ENCODE measurements at places on chromosomes 11 and 22.

DNA sequence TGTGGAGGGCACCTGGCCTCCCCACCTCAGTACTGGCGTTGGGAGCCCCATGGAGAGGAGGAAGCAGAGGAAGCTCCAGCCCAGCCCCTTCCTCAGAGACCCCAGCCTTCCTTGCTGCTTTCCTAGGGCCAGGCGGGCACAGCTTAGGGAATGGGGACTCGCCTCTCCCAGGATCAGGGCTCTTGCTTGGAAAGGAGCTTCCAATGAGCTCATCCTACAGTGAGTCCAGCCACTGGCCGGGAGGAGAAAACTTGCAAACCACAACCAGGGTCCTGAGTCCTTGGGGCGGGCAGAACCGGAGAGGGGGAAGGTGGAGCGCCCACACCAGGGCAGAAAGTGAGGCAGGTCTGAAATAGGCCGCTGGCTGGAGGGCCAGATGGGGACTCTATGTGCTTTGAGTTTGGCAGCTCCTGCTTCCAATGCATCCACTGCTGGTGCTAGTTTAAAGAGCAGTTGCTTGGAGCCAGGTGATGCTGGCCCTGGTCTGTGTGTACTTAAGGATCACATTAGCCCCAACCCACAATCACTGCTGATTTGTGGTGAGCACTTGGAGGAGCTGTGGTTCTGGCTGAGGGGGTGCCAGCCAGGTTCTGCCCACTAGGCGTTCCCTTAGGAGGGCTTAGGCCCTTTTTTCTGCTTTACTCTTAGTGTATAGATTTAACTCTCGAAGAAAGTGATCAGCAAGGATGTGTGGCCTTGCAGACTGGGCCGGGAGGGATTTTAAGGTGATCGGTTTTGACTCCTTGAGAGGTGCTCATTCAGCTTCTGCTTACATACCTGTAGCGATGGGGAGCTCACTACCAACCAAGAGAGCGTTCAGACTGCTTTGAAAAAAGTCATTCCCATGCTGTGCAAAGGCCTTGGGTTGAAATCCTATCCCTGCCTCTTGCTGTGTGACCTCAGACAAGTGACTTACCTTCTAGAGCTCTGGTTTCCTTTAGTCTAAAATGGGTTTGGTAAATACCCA is 81.9 kb downstream of the TP53I11 start:
- no peak for DNase-seq

- DNase-seq = no peak
Observed at GRCh38 chr11:14784230-14784629, 107.8 kb downstream of the CYP2R1 start.

GRCh38 chr11:61347916-61348461 is 13.7 kb downstream of the CYB561A3 start:
- DNase-seq = no peak

DNA sequence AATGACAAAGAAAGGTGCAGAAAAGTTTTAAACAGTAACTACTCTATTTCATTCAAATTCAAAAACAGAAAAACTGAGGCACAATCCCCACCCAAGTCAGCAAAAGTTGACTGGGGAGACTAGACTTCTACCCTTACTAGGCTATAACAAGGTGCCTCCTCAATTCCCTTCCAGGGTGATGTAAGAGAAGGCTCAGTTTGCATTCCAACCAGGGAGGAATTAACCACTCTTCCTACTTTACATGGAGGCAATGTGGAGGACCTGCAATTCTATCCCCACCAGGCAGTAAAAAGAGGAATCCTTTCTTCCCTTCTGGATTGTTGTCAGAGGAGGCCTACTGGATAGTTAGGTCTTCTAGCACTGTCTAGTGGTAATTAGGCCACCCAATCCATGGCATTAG is 26.1 kb downstream of the TYR start:
- no peak for DNase-seq

DNA sequence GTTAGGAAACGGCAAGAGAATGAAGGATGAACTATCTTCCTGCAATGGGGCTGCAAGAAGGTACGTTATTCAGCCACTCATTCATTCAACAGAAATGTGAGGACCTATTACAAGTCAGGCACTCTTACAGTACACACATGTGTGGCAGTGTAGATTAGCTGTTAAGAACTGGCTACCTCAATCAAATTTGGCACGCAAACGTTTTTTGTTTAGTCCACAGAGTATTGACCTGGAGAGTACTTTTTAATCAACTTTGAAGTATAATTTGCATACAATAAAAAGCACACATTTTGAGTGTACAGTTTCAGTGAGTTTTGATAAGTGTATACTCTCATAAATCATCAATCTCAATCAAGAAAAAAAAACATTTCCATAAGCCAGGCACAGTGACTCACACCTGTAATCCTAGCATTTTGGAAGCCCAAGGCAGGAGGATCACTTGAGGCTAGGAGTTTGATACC is 24.2 kb downstream of the MRTFA start:
- no peak for DNase-seq

DNA sequence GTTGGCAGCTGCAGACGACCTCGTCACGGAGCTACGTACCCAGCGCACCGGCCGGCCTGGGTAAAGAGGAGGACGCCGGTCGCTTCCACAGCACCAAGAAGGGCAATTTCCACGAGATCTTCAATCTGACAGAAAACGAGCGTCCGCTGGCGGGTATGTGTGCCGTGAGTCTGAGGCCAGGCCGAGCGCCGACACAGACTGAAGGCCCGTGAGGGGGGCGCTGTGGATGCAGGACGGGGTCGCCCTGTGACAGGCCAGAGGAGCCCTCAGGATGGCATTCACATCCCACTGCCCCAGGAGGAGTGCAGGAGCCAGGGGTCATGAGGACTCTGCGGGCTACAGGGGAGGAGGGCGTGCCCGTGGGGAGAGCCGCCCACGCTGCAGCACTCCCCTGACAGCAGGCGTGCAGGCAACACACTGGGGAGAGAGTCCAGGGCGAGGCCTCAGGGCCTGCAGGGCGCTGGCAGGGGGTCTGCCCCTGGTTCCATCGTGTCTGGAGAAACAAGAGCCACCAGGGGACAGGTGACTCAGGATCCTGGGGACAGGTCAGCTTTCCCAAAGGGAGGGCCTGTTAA is 53.6 kb downstream of the GRAMD4 start:
- DNase-seq = no peak

DNA sequence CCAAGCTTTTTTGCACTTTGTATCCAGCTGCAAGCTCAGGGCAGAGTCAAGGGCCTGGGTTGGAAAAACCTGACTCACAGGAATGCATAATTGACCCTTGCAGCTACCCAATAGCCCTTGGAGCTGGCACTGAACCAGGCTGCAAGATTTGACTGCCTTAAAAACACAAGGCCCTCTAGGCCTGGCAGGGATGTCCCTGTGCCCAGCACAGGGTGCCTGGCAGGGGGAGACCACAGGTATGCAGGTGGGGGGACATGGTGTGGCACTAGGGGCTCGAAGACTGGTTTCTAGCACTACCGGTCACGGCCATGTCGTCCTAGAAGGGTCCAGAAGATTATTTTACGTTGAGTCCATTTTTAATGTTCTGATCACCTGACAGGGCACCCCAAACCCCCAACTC is 30.2 kb downstream of the SBF1 start:
- DNase-seq = no peak

- DNase-seq = no peak
Observed at GRCh38 chr11:86947541-86947940, 7.7 kb downstream of the FZD4 start.

- no peak for DNase-seq
Observed at GRCh38 chr11:115505175-115505574, 960 bp upstream of the CADM1 start.

- no peak for DNase-seq
Observed at GRCh38 chr11:66006134-66006890, 4.0 kb downstream of the BANF1 start.

DNA sequence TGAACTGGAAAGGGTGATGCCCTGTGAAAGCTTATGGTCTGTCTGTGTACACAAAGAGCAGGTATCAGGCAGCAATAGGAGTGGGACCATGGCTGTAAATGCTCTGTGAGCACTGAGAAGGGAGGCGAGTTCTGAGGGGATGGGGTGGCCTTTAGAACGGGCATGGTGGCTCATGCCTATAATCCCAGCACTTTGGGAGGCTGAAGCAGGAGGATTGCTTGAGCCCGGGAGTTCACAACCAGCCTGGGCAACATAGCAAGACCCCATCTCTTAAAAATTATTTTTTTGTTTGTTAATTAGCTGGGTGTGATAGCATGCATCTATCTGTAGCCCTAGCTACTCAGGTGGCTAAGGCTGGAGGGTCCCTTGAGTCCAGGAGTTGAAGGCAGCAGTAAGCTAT is 3.5 kb downstream of the SPINDOC start:
- no peak for DNase-seq

GRCh38 chr22:44582016-44582415 is 84.0 kb upstream of the RTL6 start:
- no peak for DNase-seq

GRCh38 chr11:91804042-91804441 is 420.6 kb upstream of the FAT3 start:
- no peak for DNase-seq

DNA sequence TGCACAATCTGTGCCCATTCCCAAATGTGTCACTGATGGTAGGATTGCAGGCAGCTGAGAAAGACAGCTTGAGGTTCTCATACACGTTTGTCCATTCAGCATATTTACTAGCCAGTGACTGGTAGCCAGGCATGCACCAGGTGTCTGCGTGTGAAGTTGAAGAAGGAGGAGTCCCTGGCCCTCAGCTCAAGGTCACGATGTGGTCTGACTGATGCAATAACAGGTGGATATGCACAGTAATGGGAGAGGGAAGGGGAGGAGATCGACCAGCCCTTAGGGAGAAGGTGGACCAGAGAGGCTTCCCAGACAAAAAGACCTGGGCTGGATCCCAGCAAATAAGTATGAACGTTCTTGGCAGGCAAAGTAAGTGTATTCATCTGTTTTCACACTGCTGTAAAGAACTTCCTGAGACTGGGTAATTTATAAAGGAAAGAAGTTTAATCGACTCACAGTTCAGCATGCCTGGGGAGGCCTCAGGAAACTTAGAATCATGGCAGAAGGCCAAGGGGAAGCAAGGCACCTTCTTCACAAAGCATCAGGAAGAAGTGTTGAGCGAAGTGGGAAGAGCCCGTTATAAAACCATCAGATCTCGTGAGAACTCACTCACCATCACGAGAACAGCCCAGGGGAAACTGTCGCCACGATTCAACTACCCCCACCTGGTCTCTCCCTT is 96.0 kb downstream of the MN1 start:
- DNase-seq = no peak

- DNase-seq = no peak
Observed at GRCh38 chr11:92850296-92850826, 119.1 kb upstream of the MTNR1B start.

- no peak for DNase-seq
Observed at GRCh38 chr22:16789860-16790493, 35.2 kb downstream of the XKR3 start.

DNA sequence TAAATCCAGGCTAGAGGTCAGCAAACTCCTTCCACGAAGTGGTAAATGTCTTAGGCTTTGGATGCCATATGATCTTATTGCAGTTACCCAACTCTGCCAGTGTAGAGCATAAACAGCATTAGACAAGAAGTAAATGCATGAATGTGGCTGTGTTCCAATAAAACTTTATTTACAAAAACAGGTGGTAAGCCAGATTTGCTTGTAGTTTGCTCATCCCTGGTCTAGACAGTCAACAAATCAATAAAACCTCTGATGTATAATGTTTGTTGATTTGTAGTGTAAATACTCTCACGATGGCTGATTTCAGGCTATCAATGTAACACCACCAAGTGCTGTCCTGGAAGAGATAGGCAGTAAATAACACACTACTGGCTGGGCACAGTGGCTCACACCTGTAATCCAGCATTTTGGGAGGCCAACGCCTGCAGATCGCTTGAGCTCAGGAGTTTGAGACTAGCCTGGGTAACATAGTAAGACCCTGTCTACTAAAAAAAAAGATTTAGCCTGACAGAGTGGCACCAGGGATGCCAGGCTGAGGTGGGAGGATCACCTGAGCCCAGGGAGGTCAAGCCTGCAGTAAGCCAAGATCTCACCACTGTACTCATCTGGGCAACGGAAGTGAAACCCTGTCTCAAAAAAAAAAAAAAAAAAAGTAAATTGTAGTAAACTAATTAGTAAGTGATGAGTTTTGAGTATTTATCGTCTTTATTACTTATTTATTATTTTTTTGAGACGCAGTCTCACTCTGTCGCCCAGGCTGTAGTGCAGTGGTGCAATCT is 6.9 kb upstream of the CATSPER1 start:
- DNase-seq = no peak

DNA sequence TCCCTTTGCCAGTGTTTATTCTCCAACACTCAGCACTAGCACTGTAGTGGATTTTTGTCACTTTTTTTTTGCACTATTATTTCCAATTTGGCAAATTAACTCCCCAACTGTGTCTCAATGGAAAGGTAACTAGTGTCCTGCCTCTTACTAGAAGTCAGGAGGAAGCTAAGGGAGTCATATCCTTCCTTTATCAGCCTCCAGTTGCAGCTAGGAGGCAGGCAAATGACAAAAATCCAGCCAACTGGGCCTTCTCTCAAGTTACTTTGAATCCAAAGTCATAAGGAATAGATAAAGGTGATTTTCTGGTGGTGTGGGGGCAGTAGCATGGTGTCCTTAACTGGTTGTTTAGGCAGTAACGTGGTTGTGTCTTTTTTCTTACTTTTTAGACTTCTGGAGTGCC is 15.6 kb upstream of the P4HA3 start:
- DNase-seq = no peak

DNA sequence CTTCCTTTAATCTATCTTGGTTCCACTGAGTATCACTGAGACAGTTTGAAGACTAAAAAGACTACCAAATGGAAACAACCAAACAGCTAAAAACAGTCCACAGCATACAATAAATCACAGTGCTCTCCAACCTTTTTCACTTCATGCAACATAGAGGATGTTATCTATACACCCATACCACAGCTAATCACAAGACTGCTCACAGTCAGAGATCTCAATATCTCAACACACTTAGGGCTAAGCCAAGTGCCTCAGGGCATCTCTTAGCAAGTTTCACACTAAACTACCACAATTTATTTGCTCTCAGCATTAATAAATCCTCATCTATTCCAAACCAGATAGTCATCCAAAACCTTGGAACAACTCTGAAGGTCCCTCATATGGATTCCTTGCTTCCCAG is 129.4 kb downstream of the SBF2 start:
- DNase-seq = no peak

GRCh38 chr11:3022982-3023381 is 30.9 kb upstream of the NAP1L4 start:
- no peak for DNase-seq

- no peak for DNase-seq
Observed at GRCh38 chr11:120182372-120182771, 28.5 kb upstream of the OAF start.

GRCh38 chr11:60995798-60996197 is 24.3 kb downstream of the CD6 start:
- DNase-seq = no peak

Data from stimulated activated CD4-positive, alpha-beta T cell treated with anti-CD3 and anti-CD28 coated beads, TNF-alpha, amount 100 ng/mL, for 1 hour (primary cell).